ENCODE measurements at places on chromosomes 1 and 21.

DNA sequence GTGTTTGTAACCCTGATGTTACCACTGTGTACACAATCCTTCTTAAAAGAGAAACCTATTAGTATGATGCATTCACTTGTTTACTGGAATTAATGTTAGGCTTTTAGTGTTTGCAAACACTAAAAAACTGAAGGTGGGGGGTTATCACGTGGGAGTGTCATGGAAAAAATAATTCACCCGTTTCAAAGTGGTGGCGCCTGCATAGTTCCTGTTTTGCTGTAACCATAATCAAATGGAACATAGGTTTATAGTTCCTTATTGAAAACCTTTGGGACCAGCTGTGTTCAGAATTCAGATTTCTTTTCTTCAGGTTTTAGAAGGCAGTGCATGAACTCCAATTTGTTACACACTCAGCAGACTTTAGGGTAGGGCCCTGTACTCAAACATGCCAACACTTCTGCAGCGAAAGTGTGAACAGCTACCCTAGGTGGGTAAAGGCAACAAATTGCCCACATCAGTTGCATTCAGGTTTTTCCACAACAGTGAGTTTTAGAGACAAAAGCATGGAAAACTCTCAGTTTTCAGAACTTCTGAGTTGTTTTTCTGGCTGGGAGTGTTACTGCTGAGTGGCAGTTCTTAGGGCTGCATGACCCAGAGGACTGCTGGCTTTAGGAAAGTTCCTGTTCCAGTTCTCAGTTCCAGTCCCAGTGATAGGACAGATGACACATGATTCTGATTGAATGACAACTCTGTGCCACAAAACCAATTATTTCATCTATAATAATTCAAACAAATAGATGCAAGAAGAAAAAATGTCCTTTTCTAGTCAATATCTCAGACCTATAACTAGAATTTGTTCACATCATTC is 29.1 kb upstream of the IVNS1ABP start:
- DNase-seq, result no peak

GRCh38 chr1:164786980-164787833 is 228.2 kb downstream of the PBX1 start:
- peak; percentile 91 for DNase-seq

GRCh38 chr1:66623812-66624211 is 89.9 kb downstream of the SGIP1 start:
- no peak for DNase-seq

- no peak for DNase-seq
Measured at GRCh38 chr1:61097317-61097716, 15.0 kb downstream of the NFIA start.

DNA sequence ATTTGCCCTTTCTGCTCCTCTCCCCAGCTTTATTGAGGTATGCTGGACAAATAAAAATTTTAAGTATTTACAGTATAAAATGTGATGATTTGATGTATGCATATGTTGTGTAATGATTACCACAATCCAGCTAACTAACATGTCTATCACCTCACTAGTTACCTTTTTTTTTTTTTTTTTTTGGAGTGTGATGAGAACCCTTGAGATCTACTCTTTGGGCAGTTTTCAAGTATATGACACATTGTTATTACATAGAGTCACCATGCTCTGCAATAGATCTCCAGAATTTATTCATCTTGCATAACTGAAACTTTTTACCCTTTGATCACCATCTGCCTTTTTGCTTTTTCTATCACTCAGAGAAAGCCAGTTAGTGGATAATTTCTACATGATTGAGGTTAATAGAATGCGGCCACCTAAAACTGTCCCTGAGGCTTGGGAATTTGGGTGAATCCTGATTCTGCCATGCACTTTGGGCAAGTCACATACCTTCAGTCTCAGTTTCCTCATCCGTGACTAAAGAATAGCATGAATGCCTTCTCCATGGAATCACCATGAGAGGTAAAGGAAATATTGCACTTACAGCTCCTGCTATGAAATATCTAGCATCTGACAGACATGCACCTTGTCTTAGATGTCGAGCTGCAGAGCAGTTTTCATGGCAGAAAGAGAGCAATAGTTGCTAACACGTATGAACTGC is 295.2 kb downstream of the DISC1 start:
- no peak for DNase-seq

DNA sequence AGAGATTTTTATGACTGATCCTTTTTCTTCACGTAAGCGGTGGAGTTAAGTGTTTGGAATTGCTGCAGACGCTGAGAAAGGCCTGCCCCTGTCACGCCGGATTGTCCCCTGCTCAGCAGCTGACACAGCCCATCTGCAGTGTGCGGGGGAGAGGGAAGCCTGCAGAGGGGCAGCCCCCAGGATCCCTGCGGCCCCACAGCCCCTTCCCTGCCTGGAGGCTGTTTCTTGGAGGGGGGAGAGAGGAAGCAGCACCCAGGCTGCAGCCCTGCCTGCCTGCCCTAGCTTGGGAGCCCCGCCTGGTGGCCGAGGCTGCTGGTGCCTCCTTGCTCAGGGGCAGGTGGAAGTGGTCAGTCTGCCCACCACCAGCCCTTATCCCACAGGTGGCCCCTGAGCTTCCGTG is 50.7 kb downstream of the PRDM16 start:
- no peak for DNase-seq

GRCh38 chr1:247212012-247212411 is 40.2 kb upstream of the ZNF124 start:
- DNase-seq, result no peak

GRCh38 chr21:45376459-45377324 is 28.3 kb upstream of the COL18A1 start:
- DNase-seq, result no peak

- DNase-seq, result no peak
Measured at GRCh38 chr1:228415221-228415620, 1.4 kb downstream of the TRIM17 start.

DNA sequence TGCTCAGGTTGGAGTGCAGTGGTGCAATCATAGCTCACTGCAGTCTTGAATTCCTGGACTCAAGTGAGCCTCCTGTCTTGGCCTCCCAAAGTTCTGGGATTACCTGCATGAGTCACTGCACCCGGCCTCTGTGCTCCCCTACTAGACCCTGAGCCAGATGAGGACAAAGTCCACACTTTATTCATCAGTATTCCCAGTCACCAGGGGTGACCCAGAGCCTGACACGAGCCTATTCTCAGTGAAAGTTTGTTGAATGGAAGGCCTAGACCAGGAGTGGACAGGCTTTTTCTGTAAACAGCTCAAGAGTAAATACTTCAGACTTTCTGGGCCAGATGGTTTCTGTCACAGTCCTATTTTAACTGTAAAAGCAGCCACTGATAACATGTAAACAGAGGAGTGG is 68.2 kb downstream of the MAB21L3 start:
- DNase-seq, result no peak

DNA sequence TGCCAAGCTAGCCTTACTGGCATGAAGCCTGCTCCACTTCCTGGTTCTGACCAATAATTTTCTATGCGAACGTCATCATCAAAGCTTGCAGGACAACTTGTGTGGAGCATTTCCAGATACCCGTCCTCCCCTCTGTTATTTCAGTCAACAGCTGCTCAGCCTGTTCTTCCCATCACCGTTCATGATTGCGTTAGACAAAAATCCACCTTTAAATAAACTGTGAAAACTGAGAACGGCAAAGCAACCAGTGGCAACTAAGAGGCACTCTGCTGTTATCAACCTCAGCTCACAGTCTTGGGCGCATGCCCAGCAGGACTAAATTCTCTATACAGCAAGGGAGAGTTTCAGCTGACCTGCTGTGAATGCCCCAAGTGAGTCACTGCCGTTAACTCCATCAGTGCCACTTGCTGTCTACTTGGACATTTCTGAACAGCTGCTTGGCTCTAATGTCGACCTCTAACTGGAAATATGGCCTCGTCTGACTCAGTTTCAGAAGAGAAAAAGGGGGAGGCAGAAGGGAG is 207.4 kb upstream of the RUNX1 start:
- peak; percentile 92 for DNase-seq

- no peak for DNase-seq
Measured at GRCh38 chr1:50417507-50417906, 5.7 kb downstream of the DMRTA2 start.

- no peak for DNase-seq
Measured at GRCh38 chr1:1419813-1420653, 1.0 kb downstream of the ANKRD65 start.

- no peak for DNase-seq
Measured at GRCh38 chr1:61261595-61261994, 179.2 kb downstream of the NFIA start.

- DNase-seq, result no peak
Measured at GRCh38 chr1:193406901-193407300, 220.5 kb upstream of the B3GALT2 start.

DNA sequence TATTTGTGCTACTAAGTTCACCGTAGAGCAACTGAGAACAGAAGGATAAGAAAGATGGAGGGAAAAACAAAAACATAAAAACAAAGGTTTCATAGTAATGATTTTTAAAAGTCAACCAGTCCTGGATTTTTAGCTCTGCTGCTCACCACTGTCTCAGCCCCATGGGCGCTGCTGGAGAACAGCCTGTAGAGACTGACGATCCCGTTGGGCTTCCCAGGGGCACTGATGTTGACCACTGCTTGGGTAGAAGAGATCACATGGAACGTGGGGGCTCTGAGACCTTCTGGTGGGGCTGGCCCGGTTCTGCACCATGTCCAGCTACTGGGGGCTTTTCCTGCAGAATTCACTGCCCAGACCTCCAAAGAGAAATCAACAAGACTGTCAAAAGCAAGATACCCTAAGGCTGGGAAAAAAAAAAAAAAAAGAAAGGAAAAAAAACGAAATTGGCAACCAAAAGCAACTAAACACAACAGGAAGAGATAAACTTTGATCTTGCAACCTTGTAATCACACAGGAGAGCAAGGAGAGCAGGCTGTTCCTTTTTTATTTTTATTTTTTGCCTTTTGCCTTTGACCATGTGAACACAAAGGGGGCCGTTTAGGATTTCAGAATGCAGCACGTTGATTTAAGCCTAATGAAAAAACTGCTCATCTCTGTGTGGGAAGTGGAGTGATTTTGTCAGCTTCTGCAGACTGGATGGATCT is 83.5 kb downstream of the KCTD3 start:
- DNase-seq, result no peak

DNA sequence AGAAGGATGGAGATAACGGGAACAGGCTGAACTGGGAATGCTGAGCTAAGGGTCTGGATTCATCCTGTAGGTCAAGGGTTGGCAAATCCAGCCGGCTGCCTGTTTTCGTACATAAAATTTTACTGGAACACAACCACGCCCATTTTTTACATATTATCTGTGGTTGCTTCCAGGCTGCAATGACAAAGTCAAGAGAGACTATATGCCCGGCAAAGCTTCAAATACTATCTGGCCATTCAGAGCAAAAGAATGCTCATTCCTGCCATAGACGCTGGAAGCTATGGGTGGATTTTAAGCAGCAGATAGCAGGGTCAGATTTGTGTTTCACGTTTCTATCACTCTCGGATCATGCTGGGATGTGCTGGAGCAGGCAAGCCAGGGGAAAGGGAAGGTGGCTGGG is 137.9 kb upstream of the EDN2 start:
- no peak for DNase-seq

GRCh38 chr1:32902535-32902920 is 1.3 kb upstream of the TMEM54 start:
- DNase-seq, result no peak

GRCh38 chr21:43865540-43866259 is 677 bp downstream of the AGPAT3 start:
- peak; percentile 8 for DNase-seq

DNA sequence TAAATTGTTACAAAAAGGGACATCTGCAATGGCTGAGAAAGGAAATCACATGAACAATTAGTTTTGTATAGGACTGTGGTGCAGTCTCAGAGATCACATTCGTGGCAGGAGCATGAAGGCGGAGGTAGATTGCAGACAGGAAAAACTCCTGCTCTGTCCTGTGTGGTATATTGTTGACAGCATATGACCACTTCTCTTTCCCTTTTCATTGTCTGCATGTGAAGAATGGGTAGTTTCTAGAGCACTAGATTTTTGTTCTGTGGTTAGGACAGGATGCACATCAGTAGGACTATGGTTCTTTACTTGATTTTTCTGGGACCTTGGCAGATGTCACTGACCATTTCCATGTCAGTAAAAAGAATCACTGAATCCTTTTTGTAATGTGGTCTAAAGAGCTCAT is 625.9 kb upstream of the PKN2 start:
- DNase-seq, result no peak

DNA sequence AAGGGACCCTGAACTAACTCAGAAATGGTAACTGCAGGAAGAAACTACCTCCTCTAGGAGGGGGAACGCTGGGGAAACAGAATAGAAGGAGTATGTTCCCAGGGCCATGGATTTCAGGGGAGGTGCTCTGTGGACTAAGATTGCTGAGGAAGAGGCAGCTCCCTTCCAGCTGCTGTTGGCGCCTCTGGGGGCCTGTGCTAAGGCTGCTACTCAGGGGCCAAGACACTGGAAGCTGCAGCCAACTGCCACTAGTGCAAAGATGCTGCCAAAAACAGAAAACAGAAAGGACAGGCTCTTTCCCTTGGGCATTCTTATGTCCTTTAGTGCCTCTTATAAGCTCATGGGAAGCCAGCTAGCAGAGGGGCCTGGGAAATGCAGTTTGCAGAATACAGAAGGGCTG is 58.0 kb upstream of the SGIP1 start:
- no peak for DNase-seq

DNA sequence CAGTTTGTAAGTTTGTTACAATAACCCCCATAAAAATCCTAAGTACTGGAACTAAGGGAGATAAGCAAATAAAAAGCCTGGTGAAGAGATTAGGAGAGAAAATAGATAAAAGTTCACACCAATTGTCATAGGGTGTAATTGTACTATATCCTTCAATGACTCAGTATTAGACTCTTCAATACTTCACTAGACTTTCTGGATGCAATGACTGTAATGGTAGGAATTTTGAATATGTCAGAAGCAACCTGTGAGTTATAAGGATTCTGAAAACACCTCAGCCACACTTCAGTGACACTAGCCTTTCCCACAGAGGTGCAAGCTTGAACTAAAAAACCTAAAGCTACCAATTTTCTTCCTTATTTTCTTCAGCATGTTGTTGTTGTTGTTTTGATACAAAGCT is 147.9 kb downstream of the PTGER3 start:
- no peak for DNase-seq

GRCh38 chr1:215957663-215958062 is 390.6 kb downstream of the KCTD3 start:
- DNase-seq, result no peak

- no peak for DNase-seq
Measured at GRCh38 chr1:202848191-202848542, 37.4 kb downstream of the PCAT6 start.

DNA sequence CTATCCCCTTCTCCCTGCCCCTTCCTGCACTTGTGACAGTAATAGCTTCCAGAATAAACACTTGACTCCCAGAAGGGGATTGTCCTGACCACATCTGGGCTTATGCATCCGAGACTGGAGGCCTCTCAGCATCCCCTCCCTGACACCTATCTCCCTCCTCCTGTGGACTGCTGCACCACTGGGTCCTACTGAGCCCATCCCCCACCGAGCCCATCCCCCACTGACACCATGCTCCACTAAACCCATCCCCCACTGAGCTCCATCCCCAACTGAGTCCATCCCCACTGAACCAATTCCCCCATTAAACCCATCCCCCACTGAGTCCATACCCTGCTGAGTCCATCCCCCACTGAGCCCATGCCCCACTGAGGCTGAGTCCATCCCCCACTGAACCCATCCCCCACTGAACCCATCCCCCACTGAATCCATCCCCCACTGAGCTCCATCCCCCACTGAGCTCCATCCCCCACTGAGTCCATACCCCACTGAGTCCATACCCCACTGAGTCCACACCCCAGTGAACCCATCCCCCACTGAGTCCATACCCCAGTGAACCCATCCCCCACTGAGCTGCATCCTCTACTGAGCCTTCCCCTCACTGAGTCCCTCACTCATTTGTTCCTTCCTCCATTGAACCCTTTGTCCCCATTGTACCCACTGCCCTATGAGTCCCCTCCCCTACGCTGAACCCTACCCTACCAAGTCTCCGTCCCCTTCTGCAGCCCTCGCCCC is 5.6 kb downstream of the PDZK1IP1 start:
- DNase-seq, result no peak
